ENCODE measurements at places on chromosomes 6 and 20.

GRCh38 chr20:22511943-22512910 is 72.1 kb downstream of the FOXA2 start:
- DNase-seq = peak; percentile 89

GRCh38 chr6:26240157-26241032 is 124.6 kb upstream of the BTN3A2 start:
- no peak for DNase-seq

DNA sequence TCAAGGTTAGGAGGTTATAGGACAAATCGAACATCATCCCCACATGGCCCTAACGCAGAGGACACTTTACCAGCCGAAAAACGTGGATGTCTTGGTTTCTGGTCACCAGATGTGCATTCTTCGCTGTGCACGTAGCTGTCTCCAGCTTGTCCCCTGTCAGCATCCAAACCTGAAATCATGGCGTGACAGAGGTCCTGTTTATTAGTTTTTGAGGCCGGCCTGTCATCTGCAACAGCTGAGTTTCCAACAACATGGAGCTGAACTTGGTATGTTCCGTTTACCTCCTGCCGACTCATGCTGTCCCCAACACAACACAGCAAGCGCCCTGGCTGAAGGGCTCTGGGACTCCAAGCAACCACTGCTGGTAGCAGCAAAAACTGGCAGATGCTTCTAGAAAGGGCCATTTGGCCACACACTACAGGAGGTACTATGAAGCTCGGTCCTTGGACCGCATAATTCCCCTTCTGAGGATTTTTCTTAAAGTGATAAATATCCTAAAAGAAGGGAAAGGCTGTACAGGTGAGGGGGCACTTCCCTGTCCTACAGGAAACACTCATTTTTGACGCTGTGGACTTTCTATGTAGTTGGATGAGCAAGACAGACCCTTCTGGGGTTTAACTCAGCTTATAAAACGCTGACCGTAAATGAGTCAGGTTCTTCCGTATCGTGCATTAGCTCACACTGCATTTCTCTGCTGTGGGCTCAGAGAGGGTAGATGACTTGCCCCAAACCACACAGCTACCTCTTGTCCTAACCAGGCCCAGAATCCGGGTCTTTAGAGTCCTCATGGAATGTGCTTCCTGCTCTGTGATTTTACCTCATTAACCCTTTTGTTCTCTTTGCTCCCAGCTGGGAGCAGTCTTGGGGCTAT is 79.7 kb upstream of the NFATC2 start:
- DNase-seq = no peak

GRCh38 chr20:20399531-20400500 is 31.9 kb downstream of the INSM1 start:
- DNase-seq = no peak

GRCh38 chr6:12077021-12077710 is 65.1 kb downstream of the HIVEP1 start:
- no peak for DNase-seq

GRCh38 chr6:47160702-47161101 is 118.6 kb upstream of the ADGRF1 start:
- no peak for DNase-seq

GRCh38 chr6:32889533-32889932 is 35.5 kb downstream of the PSMB9 start:
- no peak for DNase-seq

GRCh38 chr6:120686492-120686891 is 647.8 kb downstream of the TBC1D32 start:
- no peak for DNase-seq

DNA sequence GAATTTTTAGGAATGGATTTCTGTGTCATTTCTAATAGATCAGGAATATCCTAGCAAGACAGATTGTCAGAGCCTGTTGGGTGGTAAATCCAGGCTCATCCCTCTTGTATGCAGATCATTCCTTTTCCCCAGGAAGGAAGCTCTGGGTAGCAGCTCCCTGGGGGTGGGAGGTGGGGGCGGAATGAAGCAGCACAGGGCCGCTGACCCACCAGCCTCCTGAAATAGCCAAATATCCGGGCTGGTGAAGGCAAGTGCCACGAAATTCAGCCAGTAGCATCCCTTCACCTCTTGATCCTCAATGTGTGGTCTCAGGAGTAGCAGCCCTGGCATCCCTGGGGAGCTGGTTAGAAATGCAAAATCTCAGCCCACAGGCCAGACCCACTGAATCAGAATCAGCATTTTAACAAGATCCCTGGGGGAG is 256.9 kb downstream of the LRFN2 start:
- DNase-seq = no peak

DNA sequence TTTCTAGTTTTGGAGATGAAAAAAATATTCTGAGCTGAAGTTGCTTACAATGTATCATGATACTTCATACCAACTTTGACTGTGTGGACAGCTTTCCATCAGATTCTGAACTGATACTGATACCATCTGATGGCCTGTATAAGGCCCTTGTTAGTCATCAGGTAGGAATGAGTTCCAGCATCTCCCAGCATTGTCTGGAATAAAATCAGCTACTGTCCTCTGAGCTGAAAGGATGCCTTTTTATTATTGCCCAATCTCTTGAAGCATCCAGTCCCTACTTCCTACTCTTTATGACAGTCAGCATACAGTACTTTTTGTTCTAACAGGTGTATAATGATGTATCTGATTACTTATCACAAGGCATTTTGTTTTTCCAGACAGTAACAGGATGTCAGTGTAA is 70.6 kb upstream of the EYA4 start:
- DNase-seq = no peak

DNA sequence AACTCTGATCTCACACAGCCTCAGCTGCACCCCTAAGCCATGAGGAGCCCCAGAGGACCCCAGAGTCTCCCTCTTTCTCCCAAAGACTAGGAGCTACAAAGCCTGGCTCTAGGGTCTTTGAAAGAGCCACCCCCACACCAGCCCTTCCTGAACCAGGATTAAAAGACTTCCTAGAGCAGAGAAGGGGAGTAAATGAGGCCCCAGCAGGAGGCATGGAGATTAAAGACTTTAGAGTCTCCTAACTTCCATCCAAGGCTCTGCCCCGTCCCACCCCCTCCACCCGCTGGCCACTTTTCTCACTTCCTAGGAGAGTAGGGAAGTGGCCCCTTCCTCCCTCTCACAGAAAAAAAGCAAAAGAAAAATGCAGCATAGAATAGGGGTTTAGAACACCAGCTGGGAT is 1.7 kb downstream of the PREX1 start:
- no peak for DNase-seq

DNA sequence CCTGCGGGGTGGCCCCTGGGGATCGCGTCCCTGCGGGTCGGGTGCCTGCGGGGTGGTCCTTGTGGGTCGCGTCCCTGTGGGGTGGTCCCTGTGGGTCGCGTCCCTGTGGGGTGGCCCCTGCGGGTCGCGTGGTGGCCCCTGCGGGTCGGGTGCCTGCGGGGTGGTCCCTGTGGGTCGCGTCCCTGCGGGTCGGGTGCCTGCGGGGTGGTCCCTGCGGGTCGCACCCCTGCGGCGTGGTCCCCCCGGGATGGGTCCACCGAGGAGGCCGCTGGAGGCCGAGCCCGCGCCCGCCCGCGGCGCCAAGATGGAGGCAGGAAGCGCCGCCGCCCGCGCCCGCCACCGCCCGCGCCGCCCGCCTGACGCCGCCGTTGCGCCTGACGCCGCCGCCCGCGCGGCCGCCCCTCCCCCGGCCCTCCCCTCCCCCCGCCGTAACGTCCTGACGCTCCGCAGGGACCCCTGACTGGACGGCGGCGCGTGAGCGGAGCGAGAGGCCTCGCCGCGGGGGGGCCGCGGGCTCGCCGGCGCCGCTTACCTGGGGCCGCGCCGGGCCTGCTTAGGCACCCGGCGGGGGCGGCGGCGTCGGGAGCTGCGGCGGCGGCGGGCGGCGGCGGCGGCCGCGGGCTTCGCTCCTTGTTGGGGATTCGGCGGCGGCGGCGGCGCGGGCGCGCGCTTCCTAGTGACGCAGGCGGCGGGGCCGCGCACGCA is at the start of gene GMEB2:
GMEB2 (minus strand) TSS at position 678 of the 705 bp plus-strand sequence. CDS start 7,704 bp downstream, outside the sequence.
- peak; percentile 80 for DNase-seq

GRCh38 chr6:135181333-135182070 is 394 bp downstream of the MYB start:
- no peak for DNase-seq

DNA sequence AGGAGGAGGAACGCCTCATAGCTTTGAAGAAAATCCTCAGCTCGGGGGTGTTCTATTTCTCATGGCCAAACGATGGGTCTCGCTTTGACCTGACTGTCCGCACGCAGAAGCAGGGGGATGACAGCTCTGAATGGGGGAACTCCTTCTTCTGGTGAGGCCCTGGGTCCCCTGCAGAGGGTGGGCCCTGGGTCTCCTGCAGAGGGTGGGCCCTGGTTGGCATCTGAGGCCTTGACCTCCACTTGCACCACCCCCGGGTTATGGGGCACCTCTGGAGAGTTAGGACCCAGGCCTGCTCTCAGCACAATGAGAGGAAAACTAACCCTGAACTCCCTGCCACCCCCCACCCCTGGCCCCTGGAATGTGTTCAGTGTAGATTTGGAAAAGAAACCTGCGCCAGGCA is 47.2 kb downstream of the SYNJ2 start:
- no peak for DNase-seq

DNA sequence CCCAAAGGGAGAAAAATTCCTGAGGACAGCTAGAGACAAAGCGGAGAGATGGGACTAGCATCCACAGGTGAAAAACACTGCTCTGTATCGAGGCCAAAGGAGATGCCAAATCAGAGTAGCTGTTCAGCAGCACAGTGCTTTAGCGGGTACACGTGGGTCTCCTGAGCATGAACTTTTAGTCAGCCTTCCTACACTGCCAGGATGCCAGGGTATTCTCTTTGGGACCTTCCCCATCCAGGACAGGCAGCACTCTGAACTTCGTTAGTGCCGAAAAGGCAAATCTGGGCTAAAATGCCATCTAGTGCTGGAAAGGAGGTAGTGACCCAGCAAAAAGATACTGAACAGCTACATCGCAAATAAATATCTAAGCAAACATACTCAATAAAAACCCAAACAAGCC is 64.9 kb downstream of the C6orf58 start:
- peak; percentile 7 for DNase-seq

DNA sequence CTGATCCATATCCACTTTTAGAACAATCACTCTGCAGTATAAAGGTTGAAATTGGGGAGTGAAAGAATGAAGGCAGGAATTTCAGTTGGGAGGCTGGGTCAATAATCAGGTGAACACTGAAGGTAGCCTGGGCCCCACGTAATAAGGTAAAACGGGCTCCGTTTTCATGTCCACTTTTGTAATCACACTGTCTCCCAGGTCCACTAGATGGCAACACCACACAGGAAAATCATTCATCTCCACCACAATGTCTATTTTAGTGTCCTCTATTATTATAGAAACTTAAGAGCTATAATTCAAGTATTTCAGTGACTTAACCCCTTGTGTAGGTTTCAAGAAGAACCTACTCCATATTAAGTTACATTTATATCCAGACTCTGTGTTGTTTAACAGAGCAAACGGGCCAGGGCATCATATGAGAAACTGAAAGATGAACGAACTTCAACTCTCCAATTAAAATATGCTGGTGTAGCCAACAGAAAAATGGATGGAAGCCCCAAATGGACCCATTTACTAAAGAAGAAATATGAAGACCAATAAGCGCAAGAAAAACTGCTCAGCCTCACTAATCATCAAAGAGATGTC is 45.9 kb upstream of the MC3R start:
- no peak for DNase-seq

GRCh38 chr6:50288881-50289280 is 239.2 kb upstream of the DEFB112 start:
- no peak for DNase-seq

DNA sequence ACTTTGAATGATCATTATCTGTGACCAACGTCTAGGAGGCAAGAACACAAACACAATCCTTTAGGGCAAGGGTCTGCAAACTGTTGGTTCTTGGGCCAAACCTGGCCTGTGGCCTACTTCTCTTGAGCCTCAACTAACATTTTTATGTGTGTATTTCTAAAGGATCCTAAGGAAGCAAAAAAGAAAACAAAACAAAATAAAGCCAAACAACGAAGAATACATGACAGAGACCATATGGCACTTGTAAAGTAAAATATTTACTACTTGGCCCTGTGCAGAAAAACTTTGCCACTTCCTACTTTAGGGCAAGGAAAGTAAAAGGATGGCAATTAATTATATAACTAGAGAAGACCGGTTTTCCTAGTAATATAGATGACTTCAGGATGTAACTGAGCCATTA is 1056.2 kb downstream of the EPHA7 start:
- no peak for DNase-seq

DNA sequence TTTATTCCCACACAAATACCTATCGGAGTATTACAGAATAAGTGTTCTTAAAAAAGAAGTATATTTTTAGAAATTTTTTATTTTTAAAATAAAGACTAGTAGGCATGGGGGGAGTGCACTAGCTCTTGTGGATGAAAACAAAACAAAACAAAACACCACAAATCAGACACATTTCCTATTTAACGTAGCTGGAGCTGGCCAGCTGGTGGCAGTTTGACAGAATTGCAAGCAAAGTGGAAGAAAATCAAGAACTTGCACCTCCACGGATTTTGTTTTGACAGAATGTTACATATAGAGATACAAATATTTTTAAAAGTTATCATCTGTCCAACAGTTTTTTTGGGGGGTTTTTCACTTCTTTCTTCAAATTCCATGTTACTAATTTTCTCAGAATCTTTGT is 63.6 kb upstream of the SNRPB2 start:
- no peak for DNase-seq

- DNase-seq = no peak
These were observed 1570.0 kb upstream of the DEFB115 start for GRCh38 chr20:29687438-29687837.

- no peak for DNase-seq
These were observed 851.4 kb upstream of the CITED2 start for GRCh38 chr6:140225701-140226436.

DNA sequence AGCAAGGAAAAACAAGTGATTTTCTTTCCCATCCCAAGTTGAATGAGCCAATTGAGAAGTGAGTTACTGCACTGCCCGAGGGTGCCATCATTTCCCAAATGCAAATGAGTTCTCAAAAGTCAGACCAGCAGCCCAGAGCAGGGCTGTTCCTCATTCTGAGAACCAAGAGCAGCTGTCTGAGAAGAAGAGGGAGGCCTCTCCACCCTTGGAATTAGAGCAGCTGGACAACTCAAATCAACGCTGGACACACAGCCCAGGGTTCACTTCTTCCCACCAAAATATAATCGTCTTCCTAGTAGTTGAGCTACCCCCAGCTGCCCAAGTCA is 4.6 kb upstream of the PREX1 start:
- DNase-seq = no peak

- DNase-seq = no peak
These were observed 742.0 kb upstream of the POU3F2 start for GRCh38 chr6:98092331-98092730.

- DNase-seq = no peak
These were observed 12.0 kb downstream of the RAB23 start for GRCh38 chr6:57210060-57210459.
